ENCODE measurements at places on chromosomes 16 and 17.

DNA sequence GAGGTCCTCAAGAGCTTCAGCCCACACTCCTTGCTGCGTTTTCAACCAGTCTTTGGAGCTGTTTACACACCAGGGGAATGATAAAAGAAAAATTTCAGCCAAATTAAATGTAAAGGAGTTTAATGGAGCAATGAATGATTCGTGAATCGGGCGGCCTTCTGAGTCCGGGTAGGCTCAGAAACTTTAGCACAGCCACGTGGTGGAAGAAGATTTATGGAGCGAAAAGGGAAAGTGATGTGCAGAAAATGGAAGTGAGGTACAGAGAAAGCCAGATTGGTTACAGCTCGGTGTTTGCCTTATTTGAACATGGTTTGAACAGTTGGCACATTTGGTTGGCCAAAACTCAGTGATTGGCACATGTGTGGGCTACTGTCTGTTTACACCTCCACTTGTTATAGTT is 305.4 kb downstream of the MAF start:
- DNase-seq = no peak

GRCh38 chr16:23478566-23478965 is 25.6 kb upstream of the COG7 start:
- no peak for DNase-seq

DNA sequence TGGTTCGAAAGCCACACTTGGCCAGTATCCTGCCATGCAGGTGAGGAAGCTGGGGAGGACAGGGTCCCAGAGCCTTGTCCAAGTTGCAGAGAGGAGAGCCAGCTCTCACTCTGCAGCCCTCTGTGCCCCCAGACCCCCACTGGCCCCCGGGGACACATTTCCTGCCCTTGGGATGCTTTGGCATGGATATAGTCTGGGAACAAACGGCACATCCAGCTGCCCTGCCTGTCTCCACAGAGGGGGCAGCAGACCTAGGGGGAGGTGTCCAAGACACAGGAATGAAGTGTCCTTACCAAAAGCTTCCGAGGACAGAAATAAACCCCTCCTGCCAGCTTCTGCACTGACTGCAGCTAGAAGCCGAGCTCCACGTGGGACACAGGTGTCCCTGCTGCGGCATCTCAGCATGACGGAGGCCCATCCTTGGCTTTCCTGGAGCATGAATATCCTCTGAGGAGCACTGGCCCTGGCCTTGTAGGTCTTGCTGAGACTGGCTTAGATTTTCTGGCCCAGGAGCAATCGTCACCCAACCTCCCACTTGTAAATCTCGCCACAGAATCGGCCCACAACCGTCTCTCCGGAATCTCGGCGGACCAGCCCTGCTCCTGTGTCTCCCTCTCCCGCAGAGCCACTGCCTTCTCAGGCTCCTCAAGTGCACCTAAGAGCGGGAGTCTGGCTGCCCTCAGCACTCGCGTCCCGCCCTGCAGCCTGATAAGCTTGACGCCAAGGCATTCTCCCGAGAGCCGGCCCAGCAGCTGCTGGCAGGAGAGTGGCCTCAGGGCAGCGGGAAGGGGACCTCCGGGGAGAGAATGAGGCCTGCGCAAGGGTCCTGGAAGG is 1.1 kb upstream of the CAPN15 start:
- no peak for DNase-seq

DNA sequence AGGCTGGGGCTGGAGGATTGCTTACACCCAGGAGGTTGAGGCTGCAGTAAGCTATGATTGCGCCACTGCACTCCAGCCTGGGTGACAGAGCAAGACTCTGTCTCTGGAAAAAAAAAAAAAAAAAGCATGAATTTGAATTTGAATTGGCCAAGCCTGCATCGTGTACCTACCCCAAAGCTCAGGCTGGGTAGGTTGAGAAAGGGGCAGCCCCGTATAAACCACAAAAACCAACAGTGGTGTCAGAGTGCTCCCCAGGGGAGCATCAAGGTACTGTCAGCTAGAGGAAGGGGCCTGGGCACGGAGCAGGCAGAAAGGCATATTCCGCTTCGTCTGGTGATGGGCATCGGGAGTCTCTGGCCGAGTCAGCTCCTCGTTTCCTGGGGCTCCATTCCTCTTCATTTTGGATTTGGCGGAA is 40.9 kb downstream of the RAP1GAP2 start:
- DNase-seq = no peak

All from thoracic aorta (tissue), 2 donors.